ENCODE measurements at places on chromosomes 11 and 22.

- DNase-seq: peak; percentile 65
Measured at GRCh38 chr11:61254403-61255025, 13.5 kb downstream of the PGA5 start.

- no peak for DNase-seq
Measured at GRCh38 chr22:20982563-20982882, 426 bp downstream of the LZTR1 start.

DNA sequence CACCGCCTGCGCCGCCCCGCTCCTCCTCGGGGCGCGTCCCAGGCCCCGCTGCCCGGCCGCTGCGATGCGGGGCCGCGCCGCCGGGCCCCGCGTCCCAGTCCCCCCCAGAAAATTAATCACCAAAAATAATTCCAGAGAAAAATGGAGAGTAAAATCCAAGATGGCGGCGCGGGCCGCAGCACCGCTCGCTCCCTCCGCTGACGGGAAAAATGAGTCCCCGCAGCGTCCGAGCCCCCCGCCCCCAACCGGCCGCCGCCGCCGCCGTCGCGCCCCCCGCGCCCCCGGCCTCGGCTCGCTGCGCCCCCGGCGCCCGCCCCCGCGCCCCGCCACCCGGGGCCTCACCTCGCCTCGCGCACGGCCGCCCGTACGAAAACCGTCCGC lies at the start of gene KMT5B:
Gene KMT5B, minus strand, starts transcription at position 162 of the 381 bp plus-strand sequence. CDS start 23,220 bp downstream, outside the sequence.
- peak; percentile 37 for DNase-seq

- DNase-seq: no peak
Measured at GRCh38 chr22:44491269-44492035, 6.6 kb downstream of the RTL6 start.

DNA sequence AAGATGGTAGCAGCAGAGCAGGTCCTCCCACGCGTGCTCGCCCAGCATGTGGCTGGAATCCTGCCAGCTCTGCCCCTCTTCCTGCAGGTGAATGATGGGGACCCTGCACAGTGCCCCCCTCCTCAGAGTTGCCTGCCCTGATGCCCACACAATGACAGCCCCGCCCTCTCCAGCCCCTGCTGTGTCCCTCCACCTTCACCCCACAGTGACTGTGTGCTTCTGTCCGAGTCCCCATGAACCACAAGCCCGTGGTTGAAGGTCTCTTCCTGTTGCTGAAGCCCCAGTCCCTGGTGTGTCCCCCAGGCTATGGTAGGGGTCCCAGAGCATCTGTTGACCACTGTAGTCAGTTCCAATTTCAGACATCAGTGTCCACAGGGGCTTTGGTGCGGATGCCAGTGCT lies 71.0 kb downstream of the BRD1 start:
- DNase-seq: no peak

DNA sequence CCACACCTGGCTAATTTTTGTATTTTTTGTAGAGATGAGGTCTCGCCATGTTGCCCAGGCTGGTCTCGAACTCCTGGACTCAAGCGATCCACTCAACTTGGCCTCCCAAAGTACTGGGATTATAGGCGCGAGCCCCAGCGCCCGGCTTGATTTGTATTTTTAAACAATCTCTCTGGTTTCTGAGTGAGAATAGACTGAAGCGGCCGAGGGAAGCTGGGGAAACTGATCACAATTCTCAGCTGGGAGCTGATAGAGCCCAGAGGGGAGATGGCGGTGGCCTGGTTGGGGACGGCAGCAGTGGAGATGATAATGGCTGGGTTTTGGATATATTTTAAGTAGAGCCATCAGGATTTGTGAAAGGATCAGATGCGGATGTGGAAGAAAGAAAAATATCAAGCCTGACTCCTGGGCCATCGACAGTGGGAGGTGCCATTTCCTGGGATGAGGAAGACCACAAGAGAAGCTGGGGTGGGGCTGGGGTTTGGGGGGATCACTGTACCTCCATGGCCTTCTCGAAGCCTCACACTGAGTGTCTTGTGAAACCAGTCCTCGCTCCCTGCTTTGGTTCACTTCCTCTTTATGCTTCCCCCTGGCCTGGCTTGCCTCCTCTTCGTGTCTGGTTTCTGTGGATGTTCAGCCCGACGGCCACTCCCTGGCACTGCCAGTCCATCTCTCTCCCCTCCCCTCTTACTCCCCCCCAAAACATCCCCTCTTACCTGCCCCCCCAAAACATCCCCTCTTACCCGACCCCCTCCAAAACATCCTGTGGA lies 51.9 kb downstream of the IGLL1 start:
- peak; percentile 43 for DNase-seq

- DNase-seq: no peak
Measured at GRCh38 chr11:125244166-125244565, 79.6 kb downstream of the PKNOX2 start.

DNA sequence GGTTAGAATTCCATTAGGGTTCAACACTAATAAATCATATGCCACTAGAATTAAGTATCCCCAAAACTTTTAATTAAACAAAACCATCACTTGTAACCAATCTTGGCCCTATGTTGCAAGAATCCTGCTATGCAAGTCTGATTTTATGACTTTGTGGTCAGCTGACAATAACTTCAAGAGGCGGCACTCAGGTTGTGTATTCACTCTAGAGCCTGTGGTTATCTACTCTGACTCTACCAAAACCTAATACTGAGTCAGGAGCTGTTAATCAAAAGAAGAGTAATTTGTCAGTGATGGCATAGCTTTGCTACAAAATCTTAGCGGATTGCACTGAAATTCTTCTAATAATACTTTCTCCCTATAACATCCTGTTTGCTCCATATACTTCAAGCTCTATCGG lies 253.7 kb downstream of the AASDHPPT start:
- DNase-seq: no peak

DNA sequence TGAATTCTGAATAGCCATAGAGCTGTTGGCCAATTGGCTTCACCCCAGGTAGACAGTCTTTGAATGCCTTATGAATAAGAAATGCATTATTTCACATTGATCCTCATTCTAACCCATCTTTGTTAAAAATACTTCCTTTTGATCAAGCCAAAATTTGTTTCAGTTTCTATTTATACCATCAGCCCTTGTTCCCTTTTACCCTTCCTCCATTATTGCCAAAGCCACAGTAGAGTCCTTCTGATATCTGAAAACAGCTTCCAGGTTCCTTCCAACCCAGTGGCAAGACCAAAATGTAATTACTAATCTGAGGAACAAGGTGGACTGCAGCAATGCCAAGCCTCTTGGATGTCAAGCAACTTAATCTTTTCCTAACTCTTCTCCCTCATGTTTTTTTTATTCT lies 458.8 kb downstream of the BUD13 start:
- DNase-seq: no peak
